CD4-positive, CD25-positive, alpha-beta regulatory T cell (primary cell): ENCODE measurements at places on chromosomes 16 and 17. TPM values are rescaled to one million over a fixed set of nuclear protein-coding genes. Genes with fewer than 3 reads are reported as not detected.
A peak's percentile ranks its signal among the peaks of the same experiment; 100 is the strongest.

GRCh38 chr17:37259030-37259735 lies 116.6 kb upstream of the C17orf78 start:
- H3K4me1 ChIP-seq = no peaks in the 10 kb centered on the region
- H3K4me3 ChIP-seq = no peak overlapping the region
- no peak overlapping the region for H3K27ac ChIP-seq
- no peaks in the 10 kb centered on the region for H3K27me3 ChIP-seq
- no peaks in the 10 kb centered on the region for H3K36me3 ChIP-seq

GRCh38 chr17:11557727-11558452 lies 40.4 kb upstream of the DNAH9 start:
- no peaks in the 10 kb centered on the region for H3K4me1 ChIP-seq
- no peak overlapping the region for H3K27ac ChIP-seq
- H3K36me3 ChIP-seq = no peaks in the 10 kb centered on the region
- DNase-seq = no peak

GRCh38 chr16:13970708-13971422 lies 50.9 kb downstream of the ERCC4 start:
- H3K27ac ChIP-seq = no peak overlapping the region
- peaks cover 7% of the 10 kb centered on the region for H3K27me3 ChIP-seq
- DNase-seq = no peak
- H3K4me1 ChIP-seq = no peaks in the 10 kb centered on the region

- H3K4me3 ChIP-seq = no peak overlapping the region
- H3K4me1 ChIP-seq = no peaks in the 10 kb centered on the region
- H3K27me3 ChIP-seq = no peaks in the 10 kb centered on the region
Observed at GRCh38 chr17:17325816-17326215, 22.6 kb downstream of the NT5M start.

DNA sequence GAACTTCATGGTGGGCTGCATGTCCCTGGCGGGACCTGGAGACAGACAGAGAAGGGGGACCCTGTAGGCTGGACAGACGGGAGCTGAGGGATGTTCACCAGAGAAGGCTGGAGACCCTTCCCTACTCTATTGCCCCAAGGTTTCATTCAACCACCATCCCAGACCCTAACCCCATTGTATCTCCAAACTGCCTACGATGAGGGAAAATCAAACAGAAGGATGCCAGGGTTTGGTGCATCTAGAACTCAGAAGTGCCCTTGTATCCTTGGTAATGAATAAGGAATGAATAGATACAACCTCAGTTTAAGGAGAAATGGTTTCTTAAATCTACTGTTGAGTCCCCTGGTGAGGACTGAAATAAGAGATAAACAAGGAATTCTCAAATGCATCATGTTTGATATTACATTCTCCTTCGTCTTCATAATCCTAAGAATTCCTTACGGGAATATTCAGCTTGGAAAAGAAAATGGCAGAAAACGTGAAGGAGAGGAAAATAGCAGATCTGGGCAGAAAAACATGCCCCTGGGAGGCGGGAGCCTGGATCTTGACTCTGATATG lies 16.4 kb downstream of the TNS4 start:
- H3K4me1 ChIP-seq = peaks cover 25% of the 10 kb centered on the region
- no peak overlapping the region for H3K27ac ChIP-seq
- H3K36me3 ChIP-seq = no peaks in the 10 kb centered on the region
- H3K4me3 ChIP-seq = no peak overlapping the region

- no peak overlapping the region for H3K4me3 ChIP-seq
- peaks cover 40% of the 10 kb centered on the region for H3K4me1 ChIP-seq
- peak overlapping the region; percentile 80 for H3K27ac ChIP-seq
- H3K36me3 ChIP-seq = no peaks in the 10 kb centered on the region
- H3K27me3 ChIP-seq = no peaks in the 10 kb centered on the region
Observed at GRCh38 chr17:1110862-1111598, 68.8 kb downstream of the ABR start.

DNA sequence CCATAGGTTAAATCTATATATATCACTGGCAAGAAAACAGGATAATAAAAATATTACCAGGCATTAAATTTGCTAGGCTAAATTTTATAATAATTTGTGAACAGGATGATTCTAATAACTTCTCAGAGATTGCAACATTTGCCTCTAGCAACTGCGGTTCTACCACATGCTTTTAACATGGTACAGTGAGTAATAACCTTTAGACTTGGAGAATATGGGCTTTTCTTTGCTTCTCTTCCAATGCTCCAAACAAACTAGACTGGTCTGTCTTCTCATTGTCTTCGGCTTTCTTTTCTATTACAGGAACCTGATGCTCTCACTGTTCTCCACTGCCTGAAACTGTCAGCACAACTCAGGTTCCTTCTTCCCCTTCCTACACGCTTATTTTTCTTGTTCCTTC lies 80.6 kb downstream of the CA4 start:
- no peaks in the 10 kb centered on the region for H3K4me1 ChIP-seq
- H3K36me3 ChIP-seq = peaks cover 2% of the 10 kb centered on the region
- no peak for DNase-seq
- no peak overlapping the region for H3K4me3 ChIP-seq
- H3K27me3 ChIP-seq = no peaks in the 10 kb centered on the region

- H3K36me3 ChIP-seq = peaks cover 35% of the 10 kb centered on the region
- no peak overlapping the region for H3K27ac ChIP-seq
- no peak for DNase-seq
- H3K4me3 ChIP-seq = no peak overlapping the region
Observed at GRCh38 chr16:68230176-68230571, 5.8 kb downstream of the ESRP2 start.

GRCh38 chr16:49767414-49767813 lies 88.5 kb downstream of the ZNF423 start:
- H3K4me1 ChIP-seq = no peaks in the 10 kb centered on the region
- DNase-seq = no peak
- no peak overlapping the region for H3K27ac ChIP-seq
- H3K27me3 ChIP-seq = no peaks in the 10 kb centered on the region

- H3K27ac ChIP-seq = no peak overlapping the region
- no peak for DNase-seq
- peaks cover 70% of the 10 kb centered on the region for H3K36me3 ChIP-seq
- no peak overlapping the region for H3K4me3 ChIP-seq
Observed at GRCh38 chr17:67891481-67892119, 66.3 kb downstream of the BPTF start.

- no peak overlapping the region for H3K27ac ChIP-seq
- H3K36me3 ChIP-seq = peaks cover 72% of the 10 kb centered on the region
- H3K4me3 ChIP-seq = no peak overlapping the region
- no peaks in the 10 kb centered on the region for H3K4me1 ChIP-seq
Observed at GRCh38 chr16:21982108-21982507, 18.8 kb downstream of the PDZD9 start.

DNA sequence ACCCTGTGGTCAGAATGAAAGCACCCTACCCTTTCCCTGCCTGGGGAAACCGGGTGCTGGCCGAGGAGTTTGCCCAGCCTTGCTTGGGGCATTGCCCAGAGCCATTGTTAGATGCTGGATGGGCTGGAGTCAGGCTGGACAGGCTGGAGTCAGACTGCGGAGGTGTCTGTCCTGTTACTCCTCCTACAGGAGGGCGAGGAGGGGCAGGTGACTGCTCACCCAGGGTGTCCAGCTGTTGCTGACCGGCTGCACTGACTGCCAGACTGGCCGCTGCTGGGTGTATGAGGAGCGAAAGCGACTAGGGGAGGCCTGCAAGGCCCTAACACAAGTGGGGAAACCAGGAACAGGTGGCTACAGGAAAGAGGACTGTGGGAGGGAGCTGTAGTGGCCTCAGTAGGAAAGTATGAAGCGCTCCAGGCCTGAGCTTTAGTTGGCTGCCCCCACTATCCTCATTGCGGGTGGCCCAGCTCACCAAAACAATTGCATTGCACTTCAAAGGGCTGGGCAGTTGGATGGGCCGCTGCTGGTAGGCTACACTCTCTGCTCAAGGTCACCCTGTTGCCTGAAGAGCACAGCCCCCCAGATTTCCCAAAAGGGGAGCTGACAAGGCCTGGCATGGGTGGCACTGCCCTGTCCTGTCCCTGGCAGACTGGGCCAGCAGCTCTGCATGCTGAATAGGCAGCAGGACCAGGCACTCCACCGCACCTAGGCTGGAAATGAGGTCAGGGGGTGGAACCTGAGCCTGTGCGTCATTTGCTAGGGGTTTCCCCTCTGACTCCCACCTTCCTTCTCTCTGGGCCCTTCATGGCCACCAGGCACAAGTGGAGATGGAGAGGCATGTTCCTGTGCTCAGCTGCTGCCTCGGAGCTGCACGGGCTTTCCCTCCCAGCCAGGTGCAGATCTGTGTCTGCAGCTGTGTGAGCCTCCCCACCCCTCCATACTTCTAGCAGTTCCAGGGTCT lies 18.4 kb downstream of the LDHD start:
- H3K27ac ChIP-seq = peak overlapping the region; percentile 93
- DNase-seq = peak; percentile 57
- peaks cover 35% of the 10 kb centered on the region for H3K4me1 ChIP-seq
- peak overlapping the region; percentile 57 for H3K4me3 ChIP-seq
- H3K27me3 ChIP-seq = no peaks in the 10 kb centered on the region

DNA sequence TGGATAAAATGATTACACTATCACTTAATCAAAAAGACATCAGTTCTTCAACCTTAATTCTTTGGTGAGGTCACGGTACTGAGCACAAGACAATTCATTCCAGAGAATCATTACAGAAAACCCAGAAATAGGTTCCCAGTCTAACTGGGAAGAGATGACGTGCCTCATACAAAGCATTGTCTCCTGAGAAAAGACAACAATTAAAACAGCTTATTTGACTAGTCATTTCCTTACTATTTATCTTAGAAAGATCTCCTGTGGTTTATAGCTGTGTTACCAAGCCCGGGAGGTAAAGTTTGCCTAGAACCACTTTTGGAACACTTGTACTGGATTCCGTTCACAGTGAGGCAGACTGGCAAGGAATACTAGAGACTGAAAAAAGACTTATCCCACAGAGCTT lies 5.1 kb downstream of the PHF12 start:
- peaks cover 60% of the 10 kb centered on the region for H3K4me1 ChIP-seq
- H3K4me3 ChIP-seq = peak overlapping the region; percentile 59
- H3K27me3 ChIP-seq = no peaks in the 10 kb centered on the region

DNA sequence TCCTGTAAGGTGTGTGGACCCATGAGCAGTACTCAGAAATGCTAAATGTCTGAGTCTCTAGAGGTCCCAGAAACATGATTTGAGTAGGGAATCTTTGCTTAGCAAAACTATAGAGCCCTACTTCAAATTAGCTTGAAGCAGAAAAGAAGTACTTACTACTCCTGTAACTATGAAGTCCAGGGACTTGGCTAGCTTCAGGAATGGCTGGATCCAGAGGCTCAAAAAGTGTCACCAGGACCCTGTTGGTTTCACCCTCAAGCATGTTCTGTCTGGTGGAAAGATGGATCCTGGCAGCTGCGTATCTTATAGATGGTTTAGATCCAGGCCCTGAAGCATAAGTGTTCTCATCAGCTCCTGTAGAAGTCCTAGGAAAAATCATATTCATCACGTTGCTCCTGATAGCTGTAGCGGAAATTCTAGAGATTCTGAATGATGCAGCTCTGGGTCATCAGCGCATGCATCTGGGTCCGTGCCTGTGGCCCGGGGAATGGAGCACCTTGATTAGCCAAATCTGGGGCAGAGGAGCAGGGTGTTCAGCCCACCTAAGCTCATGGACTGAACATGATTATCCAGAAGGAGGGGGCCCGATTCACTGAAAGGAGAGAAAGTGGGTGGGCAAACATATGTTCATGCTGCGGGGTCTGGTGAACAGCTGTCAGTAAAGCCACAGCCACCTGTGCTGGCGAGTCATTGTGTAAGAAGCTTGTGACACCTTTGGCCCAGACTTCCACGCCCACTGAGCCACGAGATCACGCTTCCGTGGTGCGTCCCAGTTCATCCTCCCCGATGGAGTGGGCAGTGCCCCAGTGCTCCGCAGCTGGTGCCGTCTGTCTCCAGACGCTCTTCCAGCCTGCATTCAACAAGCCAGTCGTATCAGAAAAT lies 260.6 kb downstream of the CPPED1 start:
- no peak for DNase-seq
- H3K4me1 ChIP-seq = peaks cover 38% of the 10 kb centered on the region
- H3K36me3 ChIP-seq = no peaks in the 10 kb centered on the region
- no peak overlapping the region for H3K4me3 ChIP-seq

- no peaks in the 10 kb centered on the region for H3K27me3 ChIP-seq
- H3K4me1 ChIP-seq = peaks cover 67% of the 10 kb centered on the region
- DNase-seq = no peak
- no peaks in the 10 kb centered on the region for H3K36me3 ChIP-seq
- no peak overlapping the region for H3K4me3 ChIP-seq
- H3K27ac ChIP-seq = no peak overlapping the region
Observed at GRCh38 chr17:17822189-17822588, 14.6 kb downstream of the SREBF1 start.

ASPA gene
- total RNA-seq = not detected

CDH15 gene
- total RNA-seq = 0.17 TPM

ANKFN1 gene
- total RNA-seq = not detected

TEX14 gene
- 1.8 TPM for total RNA-seq
